Mesenchymal stem cell (in vitro differentiated cells and primary cell): ENCODE measurements at places on chromosomes 7 and 10.
A peak's percentile ranks its signal among the peaks of the same experiment; 100 is the strongest.

DNA sequence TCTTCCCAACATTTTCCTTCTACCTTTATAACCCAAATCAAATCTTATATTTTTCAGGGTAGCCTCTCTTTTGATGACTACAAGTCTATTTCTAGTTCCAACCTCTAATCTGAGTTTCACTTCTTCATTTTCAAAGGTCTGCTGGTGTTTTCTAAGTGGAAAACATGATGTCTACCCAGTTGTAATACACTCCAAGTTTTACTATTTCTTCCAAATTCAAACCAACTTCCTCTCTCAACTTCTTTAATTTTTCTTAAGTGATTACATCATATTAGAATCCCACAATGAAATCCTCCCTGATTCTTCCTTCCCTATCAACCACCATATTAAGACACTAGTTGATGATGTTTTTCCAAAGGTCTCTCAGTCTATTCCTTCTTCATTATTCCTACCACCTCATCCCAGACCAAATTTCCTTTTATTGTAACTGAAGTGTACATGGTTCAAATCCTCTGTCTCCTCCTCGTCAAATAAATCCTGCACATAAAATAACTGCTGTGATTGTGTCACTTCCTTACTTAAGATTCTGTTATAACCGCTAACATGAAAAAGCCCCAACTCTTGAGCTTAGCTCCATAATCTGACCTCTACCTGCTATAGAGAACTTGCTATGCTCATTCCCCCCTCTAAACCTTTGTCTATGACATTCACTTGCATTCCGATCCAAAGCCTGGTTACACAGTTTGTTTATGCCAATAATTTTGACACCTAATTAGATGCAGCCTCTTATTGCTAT is 12.7 kb downstream of the TAS2R38 start:
- no peak for DNase-seq

DNA sequence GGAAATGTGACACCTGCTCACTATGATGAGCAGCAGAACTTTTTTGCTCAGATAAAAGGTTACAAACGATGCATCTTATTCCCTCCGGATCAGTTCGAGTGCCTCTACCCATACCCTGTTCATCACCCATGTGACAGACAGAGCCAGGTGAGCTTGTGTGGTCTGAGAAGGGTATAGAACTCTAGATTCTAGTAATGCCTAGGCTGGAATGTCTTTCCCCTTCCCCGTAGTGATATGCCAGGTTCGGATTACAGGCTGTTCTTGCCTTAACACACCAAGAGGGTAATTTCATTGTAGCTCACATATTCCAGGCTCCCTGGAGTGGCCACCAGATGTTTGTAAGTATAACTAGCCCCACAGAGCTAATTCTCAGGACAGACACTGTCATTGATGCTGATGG is 9.2 kb downstream of the HIF1AN start:
- DNase-seq = no peak

DNA sequence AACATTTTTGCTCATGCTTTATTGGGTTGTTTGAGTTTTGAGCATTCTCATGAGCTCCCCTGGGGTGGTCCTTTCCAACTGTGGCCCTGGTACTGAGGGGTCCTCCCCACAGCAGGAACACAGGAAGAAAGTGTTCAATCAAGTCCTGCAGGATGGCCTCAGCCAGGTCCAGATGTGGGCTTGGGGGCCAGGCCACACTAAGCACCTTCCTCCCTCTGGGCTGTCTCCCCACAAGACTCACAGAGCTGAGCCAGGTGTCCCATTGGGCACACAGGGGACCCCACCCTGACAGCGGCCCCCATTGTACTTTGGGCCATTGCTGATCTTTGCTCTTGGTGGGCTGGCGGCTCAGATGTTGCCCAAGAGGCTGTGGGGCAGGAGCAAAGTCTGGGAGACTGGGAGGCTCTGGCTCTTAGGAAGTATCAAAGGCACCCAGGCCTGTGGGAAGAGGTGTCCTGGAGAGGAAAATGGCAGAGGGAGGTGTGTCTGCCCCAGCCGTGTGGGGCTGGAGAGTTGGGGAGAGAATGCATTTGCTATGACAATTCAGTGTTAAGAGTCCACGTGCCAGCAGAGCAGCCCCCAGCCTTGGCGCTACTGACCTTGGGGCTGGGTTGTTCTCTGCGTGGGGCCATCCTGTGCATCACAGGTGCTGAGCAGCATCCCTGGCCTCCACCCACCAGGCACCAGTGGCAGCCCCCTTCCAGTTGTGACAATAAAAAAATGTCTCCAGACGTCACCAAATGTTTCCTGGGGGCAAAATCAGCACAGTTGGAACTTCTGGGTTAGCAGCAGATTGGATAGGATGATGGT is 17.8 kb downstream of the SCART1 start:
- no peak for DNase-seq

DNA sequence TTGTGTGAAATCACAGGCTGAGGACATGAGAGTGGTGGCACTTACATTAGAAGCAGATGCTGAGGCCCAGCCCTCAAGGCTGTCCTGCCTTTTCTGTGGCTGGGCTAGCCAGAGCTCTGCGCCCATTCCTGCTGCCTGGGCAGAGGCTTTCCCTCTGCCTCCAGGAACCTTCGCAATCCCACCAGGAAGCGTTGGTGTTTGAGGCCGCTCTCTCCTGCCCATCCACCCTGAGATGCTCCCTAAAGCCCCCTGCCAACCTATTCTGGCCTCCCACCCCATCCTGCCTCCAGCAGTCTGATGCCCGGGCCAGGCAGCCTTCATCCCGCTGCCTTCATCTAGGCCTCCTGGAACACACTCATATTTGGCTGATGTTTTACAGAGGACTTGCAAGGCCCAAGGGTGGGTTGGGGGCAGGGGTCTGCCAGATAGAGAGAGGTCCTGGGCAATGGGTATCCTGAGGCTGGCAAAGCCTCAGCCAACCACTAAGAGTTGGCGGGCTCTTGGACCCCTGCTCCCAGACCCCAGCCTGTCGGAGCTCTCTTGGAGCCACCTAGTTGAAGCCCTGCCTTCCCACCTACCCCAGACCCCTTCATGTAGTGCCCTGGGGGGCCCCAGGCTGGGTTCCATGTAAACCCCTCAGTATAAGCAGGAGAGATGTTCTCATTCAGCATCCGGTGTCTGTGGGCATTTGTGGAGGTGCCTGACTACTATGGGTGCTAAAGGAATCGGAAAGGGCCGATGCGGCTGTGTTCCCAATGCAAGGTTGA is 32.7 kb downstream of the LDB3 start:
- no peak for DNase-seq

DNA sequence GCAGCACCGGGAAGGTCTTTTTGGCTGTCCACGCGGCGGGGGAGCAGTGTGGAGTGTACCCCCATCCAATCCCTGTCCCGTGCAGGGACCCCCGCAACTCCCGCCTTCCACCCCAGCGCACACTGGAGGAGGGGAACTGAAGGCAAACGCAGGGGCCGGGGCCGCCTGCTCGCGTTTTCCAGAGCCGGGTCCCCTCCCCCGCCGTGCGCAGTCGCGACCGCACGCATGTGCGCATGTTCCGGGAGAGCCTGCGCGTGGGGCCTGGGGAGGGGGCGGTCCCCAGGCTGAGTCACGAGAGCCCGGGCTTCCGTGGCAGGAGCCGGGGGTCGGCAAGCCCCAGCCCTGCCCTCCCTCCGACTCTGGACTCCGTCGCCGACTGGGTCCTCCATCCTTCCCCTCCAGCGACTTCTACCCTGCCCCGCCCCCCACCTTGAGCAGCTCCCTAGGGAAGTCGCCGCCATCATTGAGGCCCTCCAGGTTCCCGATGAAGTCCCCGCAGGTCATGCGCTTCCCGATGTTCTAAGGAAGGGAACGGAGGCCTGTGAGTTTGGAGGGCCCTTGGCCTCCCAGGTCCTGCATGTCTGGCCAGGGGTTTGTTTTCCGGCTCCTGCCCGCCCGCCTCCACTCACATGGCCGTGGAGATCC is 8.0 kb downstream of the PSD start:
- peak; percentile 47 for DNase-seq

DNA sequence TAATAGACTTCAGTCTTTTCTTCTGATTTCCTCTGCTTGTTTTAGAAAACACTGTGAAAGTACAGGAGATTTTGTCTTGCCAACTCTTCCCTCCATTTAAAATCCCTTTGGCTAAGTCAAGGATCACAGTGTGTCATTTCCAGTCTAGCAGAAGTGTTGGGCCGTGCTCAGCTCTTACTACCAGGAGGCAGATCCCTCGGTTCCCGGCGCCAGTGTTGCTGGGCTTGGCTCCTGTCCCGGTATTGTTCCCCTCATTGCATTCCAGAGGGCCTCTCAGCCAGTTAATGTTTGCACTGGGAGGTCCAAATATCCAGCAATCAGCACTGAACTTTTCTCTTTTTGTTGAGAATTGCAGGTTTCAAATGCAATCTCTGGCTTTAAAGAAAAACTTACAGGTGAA is 612.1 kb upstream of the MGMT start:
- DNase-seq = no peak

- DNase-seq = no peak
Observed at GRCh38 chr7:154774303-154774969, 228.5 kb downstream of the PAXIP1 start.

DNA sequence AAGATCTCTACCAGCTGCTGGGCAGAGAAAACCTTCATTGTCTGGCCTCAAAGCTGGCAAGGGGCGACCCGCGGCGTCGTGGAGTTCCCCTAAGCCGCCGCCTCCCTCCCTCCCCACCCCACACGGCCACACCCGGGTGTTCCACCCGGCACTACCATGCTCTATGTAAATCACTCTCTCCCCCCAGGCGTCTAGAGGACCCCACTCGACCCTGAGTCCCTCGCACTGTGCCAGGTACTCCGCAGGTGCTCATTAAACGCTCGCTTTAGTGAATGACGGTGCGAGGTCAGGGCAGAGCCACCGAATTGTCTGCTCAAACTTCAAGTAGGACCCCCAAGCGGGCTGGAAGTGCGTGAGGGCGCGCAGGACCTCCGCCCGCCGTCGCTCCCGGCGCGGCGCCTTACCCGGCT is 628 bp downstream of the PARP12 start:
- DNase-seq = peak; percentile 21

- DNase-seq = peak; percentile 86
Observed at GRCh38 chr10:30637881-30638467, 8.4 kb upstream of the LYZL2 start.

DNA sequence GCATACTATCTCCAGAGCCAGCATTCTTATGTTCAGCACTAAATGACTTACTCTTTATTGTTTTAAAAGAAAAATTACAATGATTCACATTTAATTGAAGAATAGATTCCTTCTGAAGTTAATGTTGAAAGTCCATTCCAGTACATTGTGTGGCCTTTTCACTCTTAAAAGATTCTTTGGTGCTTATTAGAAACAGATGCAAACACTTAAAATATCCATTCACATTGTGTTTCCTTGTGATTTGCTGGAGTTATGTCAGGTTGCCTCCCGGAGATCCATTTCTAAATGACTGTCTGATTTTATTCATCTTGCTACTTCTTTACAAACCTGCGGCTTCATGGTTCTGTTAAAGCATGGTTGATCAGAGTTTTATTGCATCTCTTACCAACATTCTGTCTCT is 152.8 kb downstream of the FOXP2 start:
- no peak for DNase-seq

DNA sequence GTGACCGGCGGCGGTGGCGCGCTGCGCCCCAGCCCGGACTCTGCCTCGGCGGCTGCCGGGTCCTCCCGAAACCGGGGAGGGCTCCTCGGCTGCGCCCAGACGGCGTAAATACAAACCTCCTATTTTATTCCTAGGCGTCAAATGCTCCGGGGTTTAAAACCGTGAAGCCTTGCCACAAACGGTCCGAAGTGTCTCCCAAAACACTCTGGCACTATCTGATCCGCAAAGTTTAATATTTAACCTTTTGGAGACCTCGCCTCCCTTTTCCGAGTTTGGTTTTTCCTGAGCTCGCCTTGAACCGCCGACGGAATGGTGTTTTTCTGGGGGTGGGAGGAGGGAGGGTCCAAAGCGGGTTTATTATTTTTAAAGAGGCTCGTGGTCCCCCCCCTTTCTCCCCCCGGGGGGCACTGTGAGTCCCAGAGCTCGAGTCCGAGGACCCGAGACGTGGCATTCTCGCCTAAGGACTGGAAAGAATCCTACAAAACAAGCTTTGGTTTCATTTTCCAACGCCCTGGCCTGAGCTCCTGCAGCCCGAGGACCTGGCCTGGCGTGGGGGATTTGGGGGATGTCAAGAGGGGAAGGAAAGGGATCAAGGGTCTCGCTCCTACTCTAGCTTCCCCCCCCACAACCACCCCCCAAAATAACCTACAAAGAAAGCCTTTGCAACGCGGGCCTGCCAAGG is 1.8 kb downstream of the TNRC18 start:
- peak; percentile 87 for DNase-seq

DNA sequence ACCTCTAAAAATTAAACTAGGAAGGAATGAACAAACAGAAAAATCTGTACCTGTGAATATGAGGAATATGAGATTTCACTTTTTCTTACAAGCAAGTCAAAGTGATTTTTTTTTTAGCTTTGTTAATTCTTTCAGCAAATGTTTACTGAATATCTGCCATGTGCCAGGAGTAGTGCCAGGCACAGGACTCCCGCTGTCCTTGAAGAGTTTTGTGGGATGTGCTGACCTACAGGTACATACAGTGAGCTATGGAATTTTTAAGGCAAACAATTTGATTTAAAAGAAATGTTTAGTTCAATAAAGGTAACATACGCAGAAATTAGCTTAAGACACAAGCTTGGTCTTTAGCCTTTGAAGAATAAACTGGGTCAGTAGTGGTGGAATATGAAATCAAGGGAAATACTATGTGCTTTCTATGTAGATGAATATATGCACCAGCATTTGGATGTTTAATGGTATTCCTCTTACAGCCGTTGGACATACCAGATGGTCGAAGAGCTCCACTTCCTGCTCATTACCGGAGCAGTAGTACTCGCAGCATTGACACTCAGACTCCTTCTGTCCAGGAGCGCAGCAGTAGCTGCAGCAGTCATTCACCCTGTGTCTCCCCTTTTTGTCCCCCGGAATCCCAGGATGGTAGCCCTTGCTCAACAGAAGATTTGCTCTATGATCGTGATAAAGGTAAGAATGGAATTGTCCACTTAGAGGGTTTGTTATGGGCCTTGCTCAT is 102.0 kb downstream of the GLCCI1 start:
- DNase-seq = no peak

DNA sequence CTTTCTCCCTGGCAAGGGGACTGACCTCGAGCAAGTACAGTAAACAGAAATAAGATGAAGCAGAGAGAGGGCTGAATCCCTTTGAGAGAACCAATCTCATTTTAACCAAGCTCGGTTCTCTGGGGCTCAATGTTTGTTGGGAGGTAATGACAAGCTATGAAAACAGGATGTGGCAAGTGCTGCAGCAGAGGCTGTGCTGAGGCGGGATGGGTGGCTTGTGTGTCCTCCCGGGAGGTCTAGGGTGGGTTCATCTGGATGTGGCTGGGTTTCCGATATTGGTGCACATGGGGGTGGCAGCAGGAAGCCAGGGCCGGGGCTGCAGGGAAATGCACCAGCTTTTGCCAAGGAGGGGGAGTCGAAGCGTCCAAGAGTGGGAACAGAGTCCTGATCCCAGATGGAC is 84.5 kb downstream of the AOAH start:
- no peak for DNase-seq

DNA sequence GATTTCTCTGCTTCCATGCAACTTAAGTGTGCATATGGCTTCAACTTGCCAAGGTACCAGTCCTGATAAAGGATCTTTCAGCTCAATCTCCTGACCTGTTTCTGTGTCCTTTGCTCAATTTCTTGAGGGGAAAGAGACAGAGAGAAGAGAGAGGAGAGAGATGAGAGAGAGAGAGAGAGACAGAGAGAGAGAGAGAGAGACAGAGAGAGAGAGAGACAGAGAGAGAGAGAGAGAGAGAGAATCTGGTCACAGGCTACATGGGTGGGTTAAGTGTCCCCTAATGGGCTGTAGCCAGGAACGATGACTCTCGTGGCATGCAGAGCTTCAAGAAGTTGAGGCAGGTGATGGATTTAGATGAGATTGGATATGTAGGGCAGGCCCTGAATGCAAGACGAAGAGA is 335.2 kb upstream of the PRKCQ start:
- no peak for DNase-seq
